ENCODE measurements at places on chromosomes 11 and 22.

DNA sequence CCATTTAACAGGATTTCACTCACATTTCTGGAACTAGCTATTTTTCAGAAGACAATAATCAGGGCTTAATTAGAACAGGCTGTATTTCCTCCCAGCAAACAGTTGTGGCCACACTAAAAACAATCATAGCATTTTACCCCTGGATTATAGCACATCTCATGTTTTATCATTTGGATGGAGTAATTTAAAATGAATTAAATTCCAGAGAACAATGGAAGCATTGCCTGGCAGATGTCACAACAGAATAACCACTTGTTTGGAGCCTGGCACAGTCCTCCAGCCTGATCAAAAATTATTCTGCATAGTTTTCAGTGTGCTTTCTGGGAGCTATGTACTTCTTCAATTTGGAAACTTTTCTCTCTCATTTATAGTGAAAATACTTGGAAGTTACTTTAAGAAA lies 9.2 kb downstream of the PRSS23 start:
- no peak for DNase-seq

- DNase-seq = no peak
These were observed 321.1 kb downstream of the ST3GAL4 start for GRCh38 chr11:126676536-126676935.

GRCh38 chr11:108524422-108524821 lies 26.2 kb upstream of the POGLUT3 start:
- no peak for DNase-seq

GRCh38 chr22:44638971-44639760 lies 62.8 kb upstream of the PRR5 start:
- DNase-seq = no peak

DNA sequence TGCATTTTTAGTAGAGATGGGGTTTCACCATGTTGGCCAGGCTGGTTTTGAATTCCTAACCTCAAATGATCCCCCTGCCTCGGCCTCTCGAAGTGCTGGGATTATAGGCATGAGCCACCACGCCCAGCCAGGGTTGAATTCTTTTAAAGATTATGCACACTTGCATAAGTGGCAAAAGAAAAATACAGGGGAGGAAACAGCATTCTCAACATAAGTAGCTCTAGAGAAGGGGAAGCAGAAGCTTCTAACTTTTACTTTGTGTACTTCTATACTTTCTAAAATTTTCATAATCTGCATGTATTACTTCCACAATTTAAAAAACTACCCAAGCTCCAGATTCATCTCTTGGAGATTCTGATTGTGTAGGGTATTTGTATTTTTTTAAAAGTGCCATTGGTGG lies 108.0 kb downstream of the SLC1A2 start:
- no peak for DNase-seq

DNA sequence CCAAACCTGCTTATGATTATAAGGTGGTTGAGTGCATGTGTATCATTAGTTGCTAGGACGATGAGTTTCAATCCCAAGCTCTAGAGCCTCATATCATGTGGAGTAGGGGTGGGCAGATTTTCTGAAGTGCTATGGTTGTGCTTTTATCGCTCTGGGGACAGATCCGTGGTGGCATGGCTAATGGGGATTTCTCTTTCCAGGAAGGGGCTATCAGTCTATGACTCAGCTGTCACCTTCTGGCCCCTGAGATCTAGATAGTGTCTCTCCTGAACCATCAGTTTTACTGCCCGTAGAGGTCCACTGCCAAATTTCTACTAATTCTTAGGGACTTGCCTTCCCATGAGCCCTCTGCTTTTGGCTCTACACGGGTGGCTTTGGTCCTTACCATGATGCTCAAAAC lies 51.8 kb downstream of the FDX1 start:
- DNase-seq = no peak

- no peak for DNase-seq
These were observed 36.5 kb upstream of the CELSR1 start for GRCh38 chr22:46573781-46574437.

DNA sequence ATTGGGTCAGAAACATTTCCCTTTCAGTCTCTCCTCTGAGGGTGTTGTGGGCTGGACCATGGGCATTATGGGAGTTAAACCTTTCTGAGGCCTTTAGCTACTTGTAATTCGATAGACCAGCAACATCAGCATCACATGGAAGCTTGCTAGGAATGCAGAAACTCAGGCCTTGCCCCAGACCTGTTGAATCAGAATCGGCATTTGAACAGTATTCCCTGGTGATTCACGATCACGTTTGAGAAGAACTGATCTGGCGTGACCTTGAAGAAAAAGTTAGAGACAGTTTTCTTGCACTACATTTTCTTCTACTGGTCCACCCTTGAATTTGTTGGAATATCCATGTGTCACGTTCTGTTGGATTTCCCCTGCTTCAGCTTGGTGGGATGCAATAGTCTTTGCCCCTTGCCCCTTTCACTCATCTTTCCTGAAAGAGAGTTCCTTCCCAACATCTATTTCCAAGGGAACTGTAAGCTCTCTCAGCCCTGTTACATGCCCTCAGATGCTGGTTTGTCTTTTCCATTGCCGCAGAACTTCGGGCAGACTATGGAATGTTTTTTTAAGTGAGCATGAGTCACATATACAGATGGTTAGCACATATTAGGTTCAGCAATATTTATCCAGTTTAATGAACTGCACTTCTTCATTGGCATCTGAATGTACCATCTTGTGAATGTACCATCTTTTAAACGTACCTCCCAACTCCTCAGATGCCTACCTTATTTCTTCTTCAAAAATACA lies 23.9 kb downstream of the EHF start:
- DNase-seq = no peak

- no peak for DNase-seq
These were observed 547.3 kb upstream of the CADM1 start for GRCh38 chr11:116051494-116051893.

DNA sequence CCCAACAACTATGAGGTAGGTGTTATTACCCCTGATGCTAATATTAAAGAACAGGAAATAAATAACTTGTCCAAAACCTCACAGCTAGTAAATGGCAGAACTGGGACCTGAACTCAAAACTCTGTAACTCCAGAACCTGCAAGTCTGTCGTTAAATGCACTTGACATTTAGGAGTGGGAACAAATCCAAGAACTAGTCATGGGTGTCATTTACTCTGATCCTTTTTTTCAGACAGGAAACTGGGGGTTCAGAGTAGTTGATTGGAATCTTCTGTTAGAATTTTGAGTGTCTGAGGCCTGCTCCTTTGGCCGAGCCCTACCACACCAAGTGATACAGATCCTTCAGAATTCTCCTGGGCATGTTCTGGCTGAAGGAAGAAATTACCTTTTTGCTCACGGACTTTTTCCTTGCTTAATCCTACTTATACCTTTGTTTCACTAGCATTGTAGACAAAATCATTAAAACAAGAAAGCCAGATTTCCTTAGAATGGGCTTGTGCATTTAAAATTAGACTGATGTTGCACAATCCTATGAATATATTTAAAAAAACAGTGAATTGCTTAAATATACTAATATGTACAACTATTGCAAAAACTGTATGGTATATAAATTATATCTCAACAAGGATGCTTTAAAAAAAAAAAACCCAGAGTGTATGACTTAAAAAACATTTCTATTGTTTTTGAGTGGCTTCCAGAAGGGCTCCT lies 1.4 kb upstream of the YAP1 start:
- no peak for DNase-seq

DNA sequence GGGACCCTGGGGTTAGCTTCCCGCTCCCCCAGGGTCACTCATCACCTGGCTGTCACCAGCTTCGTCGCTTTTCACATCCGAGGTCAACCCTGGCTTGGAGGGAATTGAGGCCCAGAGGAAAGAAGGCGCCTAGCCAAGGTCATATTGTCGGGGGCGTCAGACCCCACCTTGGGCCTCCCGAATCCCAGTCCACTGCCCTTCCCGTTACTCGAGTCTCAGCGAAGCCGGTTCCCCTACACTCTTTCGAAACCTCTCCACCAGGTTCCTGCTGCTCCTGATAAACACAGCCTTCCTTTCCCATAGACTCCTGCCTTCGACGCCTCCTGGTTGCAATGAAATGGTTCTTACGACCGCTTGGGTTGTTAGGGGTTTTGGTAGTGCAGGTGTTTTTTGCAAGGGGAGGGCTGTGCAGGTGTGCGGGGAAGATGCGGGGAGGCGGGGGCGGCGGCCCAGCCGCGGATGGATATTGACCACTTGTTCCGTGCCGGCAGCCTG lies 642 bp downstream of the NAA40 start:
- no peak for DNase-seq

DNA sequence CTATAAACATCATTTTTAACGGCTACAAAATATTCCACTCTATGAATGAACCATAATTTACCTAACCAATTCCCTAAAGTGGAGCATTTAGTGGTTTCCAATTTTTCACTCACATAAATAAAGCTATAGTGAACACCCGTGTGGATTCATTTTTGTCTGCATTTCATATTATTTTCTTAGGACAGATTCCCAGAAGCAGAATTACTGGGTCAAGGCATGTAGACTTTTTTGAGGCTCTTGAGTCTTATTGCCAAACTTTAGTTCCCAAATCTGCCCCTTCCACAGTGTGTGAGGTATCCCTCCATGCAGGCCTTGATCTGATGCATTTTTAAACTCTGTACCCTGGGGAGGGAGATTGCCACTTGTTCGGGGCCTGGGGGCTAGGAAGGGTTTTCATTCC lies 198.2 kb downstream of the TENM4 start:
- no peak for DNase-seq

DNA sequence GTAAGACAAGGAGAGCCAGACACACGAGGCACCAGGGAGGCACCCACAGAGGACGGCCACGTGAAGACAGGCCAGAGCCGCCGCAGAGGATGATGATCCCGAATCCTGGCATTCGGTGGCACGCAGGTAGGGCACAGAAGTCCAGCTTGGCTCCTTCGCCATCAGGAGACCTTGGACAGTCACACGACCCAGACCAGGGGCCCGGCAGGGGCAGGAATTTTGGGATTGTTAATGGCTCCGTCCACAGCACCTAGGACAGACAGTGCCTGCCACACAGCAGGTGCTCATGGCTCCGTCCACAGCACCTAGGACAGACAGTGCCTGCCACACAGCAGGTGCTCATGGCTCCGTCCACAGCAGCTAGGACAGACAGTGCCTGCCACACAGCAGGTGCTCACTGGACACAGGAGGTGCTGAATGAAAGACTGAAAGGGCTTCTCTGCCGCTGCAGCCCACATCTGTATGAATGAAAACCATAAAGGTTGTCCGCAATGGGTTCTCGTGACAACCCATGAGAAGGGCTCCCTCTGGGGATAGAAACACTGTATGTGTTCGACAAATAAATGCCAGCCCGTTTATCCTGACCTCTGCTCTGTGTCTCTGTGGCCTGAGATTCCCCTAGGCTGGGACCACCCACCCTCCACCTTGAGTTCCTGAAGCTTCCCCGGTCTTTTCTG lies 341.6 kb downstream of the CTTN start:
- DNase-seq = no peak

DNA sequence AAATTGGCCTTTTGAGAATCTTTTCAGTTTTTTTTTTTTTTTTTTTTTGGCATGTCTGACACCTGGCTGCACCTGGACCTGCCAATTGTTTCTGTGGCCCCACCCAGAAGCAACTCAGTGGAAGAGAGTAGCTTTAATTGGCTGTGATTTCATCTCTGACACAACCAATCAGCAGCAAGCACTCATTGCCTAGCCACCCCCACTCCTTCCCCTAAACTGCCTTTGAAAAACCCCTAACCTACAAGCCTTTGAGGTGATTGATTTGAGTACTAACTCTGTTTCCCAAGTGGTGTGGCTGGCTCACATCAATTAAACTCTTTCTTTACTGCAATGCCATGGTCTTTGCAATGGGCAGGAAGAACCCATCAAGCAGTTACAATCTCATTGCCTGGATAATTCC lies 98.2 kb upstream of the CHORDC1 start:
- DNase-seq = no peak

DNA sequence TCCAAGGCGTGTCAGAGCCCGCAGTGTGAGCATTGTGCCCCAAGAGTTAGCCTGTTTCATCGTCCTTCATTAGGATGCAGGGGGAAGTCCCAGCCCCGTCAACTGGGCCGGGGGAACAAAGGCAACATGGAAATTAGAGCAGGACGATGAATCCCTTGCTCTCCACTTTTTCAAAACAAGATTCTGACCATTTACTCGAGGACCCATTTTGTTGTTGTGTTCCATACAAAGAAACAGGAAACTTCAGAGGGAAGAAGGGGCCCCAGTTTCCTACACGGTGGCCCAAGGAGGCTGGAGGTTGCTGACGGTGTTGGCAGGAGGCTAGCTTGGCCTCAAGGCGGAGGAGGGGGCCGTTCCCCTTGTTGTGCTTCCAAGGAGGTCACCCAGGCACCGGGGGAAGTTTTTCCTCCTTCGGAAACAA lies 44.0 kb upstream of the SLC1A2 start:
- DNase-seq = no peak

Measured in stimulated activated CD4-positive, alpha-beta T cell treated with anti-CD3 and anti-CD28 coated beads, Interleukin-12 subunit alpha, Interleukin-12 subunit beta, amount 100 ng/mL, for 24 hours (primary cell).